ENCODE measurements at places on chromosomes 1 and 21.
A peak's percentile ranks its signal among the peaks of the same experiment; 100 is the strongest.

DNA sequence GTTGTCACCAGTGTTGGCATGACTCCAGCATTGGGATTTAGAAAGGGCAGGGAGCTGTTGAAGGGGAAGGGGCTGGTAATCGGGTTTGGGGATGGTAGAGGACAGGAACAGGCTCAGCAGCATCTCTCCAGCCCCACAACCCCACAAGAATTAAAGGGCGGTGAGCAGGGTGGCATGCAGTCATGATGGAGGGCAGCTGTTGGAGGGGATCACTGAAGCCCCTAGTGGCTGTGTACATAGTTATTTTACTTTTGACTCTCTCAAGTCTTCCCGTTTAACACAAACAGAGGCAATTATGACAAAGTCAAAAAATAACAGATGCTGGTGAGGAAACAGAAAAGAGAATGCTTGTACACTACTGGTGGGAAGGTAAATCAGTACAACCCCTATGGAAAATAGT, 213.8 kb downstream of the URB2 start:
- DNase-seq, result no peak

GRCh38 chr1:109197158-109198042, 16.3 kb upstream of the SARS1 start:
- DNase-seq, result peak; percentile 97

DNA sequence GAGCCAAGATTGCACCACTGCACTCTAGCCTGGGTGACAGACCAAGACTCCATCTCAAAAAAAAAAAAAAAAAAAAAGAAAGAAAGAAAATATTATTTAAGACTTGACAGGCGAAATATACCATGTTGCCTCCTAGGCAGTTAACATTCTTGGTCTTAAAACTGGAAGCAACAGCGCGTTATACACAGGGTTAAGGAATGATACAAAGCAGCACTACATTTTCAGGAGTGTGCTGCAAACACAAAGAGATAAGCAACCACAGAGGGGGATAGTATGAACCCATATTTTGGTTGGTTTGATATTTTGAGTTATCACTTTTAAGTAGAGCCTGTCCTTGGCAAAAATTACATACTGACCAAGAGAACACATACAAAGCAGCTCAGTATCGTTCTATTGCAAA, 25.1 kb downstream of the USP24 start:
- no peak for DNase-seq

- no peak for DNase-seq
Measured at GRCh38 chr1:213692321-213692720, 295.5 kb upstream of the PROX1 start.

DNA sequence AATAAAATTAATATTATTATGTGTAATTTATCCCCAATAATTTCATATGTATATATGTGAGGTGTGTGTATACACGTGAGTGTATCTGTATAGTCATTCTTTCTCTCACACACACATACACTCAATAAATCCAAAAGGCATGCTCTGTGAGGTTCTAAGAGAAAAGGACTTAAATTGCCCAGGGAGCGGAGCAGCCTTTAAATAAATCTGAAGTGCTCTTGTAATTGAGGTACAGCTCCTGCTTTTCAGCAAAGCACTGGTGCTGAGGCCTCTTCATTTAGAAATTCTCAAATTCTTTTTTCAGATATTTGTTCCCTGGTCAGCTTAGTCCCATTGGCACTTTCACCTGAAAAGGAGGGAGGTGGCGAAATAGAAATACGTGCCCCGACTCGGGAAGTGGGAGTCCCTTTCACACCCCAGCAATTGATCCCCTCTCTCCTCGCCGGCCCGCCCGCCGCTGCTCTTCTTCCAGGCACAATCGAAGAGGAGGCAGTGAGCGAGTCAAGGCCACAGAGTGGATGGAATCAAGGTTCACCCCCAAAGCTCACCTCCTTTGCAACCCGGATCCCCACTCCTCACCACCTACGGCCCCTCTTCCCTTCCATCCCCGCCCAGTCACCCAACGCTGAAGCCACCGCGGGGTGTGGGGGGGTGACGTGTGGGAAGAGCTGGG, 944 bp downstream of the PLPPR5 start:
- DNase-seq, result no peak

- no peak for DNase-seq
Measured at GRCh38 chr1:232557502-232558191, 72.3 kb downstream of the SIPA1L2 start.

GRCh38 chr1:204326771-204327300, 32.9 kb downstream of the PLEKHA6 start:
- DNase-seq, result no peak

- DNase-seq, result no peak
Measured at GRCh38 chr1:206094024-206094423, 23.2 kb downstream of the AVPR1B start.

Measured in AG09309 (cell line).